Ascending aorta (tissue), 2 donors: ENCODE measurements at places on chromosomes 2 and 18.

GRCh38 chr2:28339516-28340175 is 53.0 kb upstream of the FOSL2 start:
- peak overlapping the region; percentile 45 for H3K27ac ChIP-seq
- H3K4me1 ChIP-seq: peaks cover 58% of the 10 kb centered on the region
- H3K4me3 ChIP-seq: no peak overlapping the region

DNA sequence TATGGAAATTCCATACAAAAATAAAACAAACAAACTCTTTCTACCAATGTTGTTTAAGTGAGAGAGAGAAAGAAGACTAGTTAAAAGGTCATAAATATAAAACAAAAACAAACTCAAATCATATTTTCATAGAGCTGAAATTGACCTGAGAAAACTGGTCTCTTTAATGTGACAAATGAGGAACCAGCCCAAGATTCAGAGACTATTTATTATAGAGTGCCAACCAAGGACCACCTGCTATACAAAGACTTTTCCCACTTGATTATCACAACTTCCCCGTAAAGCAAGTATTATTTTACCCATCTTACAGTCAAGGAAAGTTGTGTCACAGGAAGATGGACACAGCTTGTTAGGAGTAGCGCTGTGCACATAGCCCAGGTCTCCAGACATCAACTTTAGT is 13.3 kb downstream of the ANKRD44 start:
- no peak overlapping the region for H3K27ac ChIP-seq
- H3K36me3 ChIP-seq: no peaks in the 10 kb centered on the region
- H3K27me3 ChIP-seq: no peaks in the 10 kb centered on the region
- H3K4me3 ChIP-seq: no peak overlapping the region

- H3K4me1 ChIP-seq: no peaks in the 10 kb centered on the region
- DNase-seq: no peak
- no peaks in the 10 kb centered on the region for H3K27me3 ChIP-seq
These were observed 213.6 kb downstream of the TNS1 start for GRCh38 chr2:217789003-217789735.

- H3K36me3 ChIP-seq: no peaks in the 10 kb centered on the region
- H3K27me3 ChIP-seq: no peaks in the 10 kb centered on the region
- H3K27ac ChIP-seq: no peak overlapping the region
- H3K4me1 ChIP-seq: no peaks in the 10 kb centered on the region
These were observed 127.8 kb downstream of the VIT start for GRCh38 chr2:36824273-36824672.

DNA sequence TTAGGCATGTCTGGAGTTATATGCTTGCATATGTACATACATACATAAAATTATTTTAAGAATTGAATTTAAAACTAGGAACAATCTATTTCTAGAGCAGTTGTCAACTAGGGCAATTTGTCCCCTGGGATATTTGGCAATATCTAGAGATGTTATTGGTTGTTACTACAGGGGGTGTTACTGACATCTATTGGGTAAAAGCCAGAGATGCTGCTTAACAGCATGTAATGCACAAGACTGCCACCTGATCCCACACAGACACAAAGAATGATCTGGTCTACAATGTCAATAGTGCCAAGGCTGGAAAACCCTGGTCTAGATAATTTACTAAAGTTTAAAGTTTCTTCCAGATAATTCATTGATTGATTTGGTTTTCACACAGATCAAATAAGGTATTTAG is 185.3 kb downstream of the NYAP2 start:
- H3K36me3 ChIP-seq: no peaks in the 10 kb centered on the region
- no peaks in the 10 kb centered on the region for H3K27me3 ChIP-seq
- no peaks in the 10 kb centered on the region for H3K4me1 ChIP-seq
- no peak overlapping the region for H3K4me3 ChIP-seq
- DNase-seq: no peak
- H3K27ac ChIP-seq: no peak overlapping the region

DNA sequence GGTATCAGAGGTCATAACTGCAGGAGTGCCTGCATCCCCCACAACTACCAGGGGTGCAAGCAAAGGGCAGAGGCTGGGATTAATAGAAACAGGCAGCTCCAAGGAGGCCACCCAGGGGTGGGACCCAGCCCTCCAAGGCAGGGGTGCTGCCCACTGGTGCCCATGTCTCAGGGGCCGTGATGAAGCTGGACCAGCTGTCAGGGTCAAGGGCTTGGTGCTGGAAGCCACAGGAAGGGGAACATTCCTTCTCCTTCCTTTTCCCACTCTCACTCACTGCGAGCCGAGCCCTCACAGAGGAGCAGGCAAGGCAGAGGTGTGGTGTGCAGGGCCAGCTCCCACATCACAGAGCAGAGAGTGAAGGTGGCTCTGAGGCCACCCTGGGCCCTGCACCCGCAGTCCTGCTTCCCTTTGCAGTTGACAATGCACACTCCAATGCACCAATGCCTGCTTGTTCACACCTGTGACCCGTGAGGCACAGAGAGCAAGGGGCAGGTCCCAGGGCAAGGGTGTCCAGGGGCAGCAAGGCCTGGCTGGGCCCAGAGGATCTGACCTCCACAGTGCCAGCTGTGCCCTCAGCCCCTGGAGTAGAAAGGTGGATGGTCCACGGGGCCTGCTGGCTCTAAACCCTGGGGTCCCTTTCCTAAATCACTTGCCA is 28.7 kb downstream of the MLPH start:
- no peak for DNase-seq
- no peaks in the 10 kb centered on the region for H3K27me3 ChIP-seq
- H3K4me3 ChIP-seq: no peak overlapping the region
- no peak overlapping the region for H3K27ac ChIP-seq
- H3K36me3 ChIP-seq: no peaks in the 10 kb centered on the region

- peaks cover 25% of the 10 kb centered on the region for H3K4me1 ChIP-seq
- no peak overlapping the region for H3K4me3 ChIP-seq
- no peaks in the 10 kb centered on the region for H3K36me3 ChIP-seq
- no peaks in the 10 kb centered on the region for H3K27me3 ChIP-seq
These were observed 26.2 kb downstream of the EPC2 start for GRCh38 chr2:148670773-148671172.

GRCh38 chr2:55965966-55966365 is 42.4 kb upstream of the EFEMP1 start:
- peaks cover 7% of the 10 kb centered on the region for H3K4me1 ChIP-seq
- peak overlapping the region; percentile 29 for H3K4me3 ChIP-seq
- H3K27ac ChIP-seq: peak overlapping the region; percentile 72
- no peaks in the 10 kb centered on the region for H3K27me3 ChIP-seq

DNA sequence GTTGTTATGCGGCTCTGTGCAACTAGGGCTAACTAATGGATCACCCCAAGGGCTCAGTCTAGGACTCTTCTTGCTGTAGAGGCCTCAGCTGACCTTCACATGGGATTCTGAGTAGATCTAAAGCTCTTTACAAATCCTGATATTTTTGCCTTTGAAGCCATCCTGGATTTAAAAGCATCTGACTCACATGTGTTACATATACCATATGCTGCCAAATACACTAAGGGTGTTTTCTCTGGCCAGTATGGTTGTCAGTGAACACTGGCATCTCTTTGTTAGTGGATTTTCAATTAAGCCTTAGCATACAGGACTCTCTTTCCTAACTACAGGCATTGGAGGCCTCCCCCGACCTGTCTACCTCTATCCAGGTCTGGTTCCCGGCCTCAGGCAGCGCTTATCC is 992.8 kb upstream of the FANCL start:
- H3K27me3 ChIP-seq: no peaks in the 10 kb centered on the region
- no peaks in the 10 kb centered on the region for H3K36me3 ChIP-seq
- no peak overlapping the region for H3K4me3 ChIP-seq
- no peaks in the 10 kb centered on the region for H3K4me1 ChIP-seq

- DNase-seq: no peak
- H3K4me3 ChIP-seq: no peak overlapping the region
- no peaks in the 10 kb centered on the region for H3K4me1 ChIP-seq
- no peaks in the 10 kb centered on the region for H3K36me3 ChIP-seq
- no peak overlapping the region for H3K27ac ChIP-seq
These were observed 83.3 kb downstream of the MALT1 start for GRCh38 chr18:58754544-58755068.

DNA sequence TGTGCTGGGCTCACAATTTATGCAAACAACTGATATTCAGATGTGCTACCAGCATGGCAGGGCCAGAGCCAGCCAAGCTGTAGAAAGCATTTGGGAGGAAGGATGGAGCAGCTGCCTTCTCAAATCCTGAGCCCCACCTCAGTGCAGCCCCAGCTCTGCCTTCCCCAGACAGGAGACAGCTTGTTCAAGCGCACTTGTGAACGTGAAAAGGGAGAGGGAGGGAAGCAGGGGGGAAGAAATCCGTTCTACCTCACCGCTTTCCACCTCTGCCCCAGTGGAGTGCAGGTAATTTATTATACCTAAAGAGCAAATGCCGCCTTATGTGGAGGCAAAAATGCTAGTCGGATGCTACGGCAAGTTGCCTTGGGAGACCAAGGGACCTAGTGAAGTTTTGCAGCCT is 66.0 kb upstream of the SLC14A2 start:
- no peaks in the 10 kb centered on the region for H3K36me3 ChIP-seq
- H3K4me1 ChIP-seq: no peaks in the 10 kb centered on the region
- no peak overlapping the region for H3K27ac ChIP-seq
